Body of pancreas (tissue), 4 donors: ENCODE measurements at places on chromosomes 1 and 21. TPM values are rescaled to one million over a fixed set of nuclear protein-coding genes. Genes with fewer than 3 reads are reported as not detected.
A peak's percentile ranks its signal among the peaks of the same experiment; 100 is the strongest.

ADCY10 gene
- total RNA-seq = 0.26 TPM

- H3K4me3 ChIP-seq = no peak overlapping the region
- H3K4me1 ChIP-seq = no peaks in the 10 kb centered on the region
- no peak for DNase-seq
- no peak overlapping the region for H3K27ac ChIP-seq
Measured at GRCh38 chr21:26593800-26594199, 20.7 kb upstream of the CYYR1 start.

- H3K27me3 ChIP-seq = no peaks in the 10 kb centered on the region
- H3K36me3 ChIP-seq = no peaks in the 10 kb centered on the region
- no peak for DNase-seq
- no peak overlapping the region for H3K27ac ChIP-seq
- H3K4me1 ChIP-seq = no peaks in the 10 kb centered on the region
Measured at GRCh38 chr1:37189111-37189510, 154.8 kb upstream of the GRIK3 start.

- no peak overlapping the region for H3K4me3 ChIP-seq
- no peaks in the 10 kb centered on the region for H3K27me3 ChIP-seq
- no peaks in the 10 kb centered on the region for H3K4me1 ChIP-seq
- H3K27ac ChIP-seq = no peak overlapping the region
- no peak for DNase-seq
Measured at GRCh38 chr1:88204111-88204510, 480.0 kb upstream of the PKN2 start.

TP73 gene
- total RNA-seq = 13.5 TPM

DNA sequence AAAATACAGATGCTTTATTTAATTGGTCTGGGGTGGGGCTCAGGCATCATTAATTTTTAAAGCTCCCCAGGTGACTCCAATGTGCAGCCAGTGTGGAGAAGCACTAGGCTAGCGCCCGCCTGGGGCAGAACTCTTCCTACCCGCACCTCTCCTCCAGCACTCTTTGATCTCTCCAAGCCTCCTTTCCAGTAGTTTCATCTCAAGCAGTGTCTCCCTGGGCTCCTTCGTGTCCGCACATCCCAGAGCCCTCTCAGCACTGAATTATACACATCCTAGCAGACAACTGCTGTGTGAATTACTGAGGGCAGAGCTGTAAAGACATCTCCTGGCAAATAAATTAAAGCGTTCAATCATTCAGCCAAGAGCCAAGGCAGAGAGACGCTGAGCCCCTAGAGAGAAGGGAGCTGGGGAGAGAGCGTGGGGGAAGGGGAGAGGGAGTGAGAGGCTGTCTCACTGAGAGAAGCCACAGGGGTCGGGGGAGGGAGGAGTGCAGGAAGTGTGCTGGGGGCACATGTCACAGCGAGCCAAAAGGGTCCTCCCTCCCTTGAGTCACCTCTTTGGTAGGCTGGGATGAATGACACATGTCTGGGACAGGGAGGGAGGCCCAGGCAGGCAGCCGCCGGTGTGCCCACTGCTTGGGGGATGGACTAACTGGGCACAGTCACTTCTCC is 21.0 kb upstream of the PARP1 start:
- H3K27me3 ChIP-seq = no peaks in the 10 kb centered on the region
- no peak overlapping the region for H3K27ac ChIP-seq
- DNase-seq = no peak

DNA sequence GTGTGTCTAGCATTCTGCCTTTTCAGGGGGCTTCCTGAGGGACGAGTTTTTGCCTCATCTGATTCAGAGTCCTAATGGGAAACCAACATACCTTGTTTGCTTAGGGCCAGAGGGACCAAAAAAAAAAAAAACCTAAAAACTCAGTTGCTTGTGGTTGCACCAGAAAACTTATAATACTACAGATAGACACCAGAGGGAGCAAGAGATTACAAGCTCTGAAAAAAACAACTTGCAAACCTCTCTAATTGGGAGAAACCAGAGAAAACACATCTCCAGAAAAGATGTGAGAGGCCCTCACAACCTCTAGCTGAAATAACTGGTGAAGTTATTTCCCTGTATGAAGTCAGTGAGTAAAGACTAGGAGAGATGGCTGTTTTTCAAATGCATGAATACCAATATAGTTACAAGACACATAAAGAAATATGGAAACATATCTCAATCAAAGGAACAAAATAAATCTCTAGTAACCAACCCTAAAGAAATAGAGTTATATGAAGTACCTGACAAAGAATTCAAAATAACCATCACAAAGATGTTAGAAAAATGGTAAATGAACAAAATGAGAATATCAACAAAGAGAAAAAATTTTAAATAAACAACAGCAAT is 233.7 kb upstream of the NFIA start:
- no peaks in the 10 kb centered on the region for H3K36me3 ChIP-seq
- DNase-seq = no peak
- H3K27me3 ChIP-seq = no peaks in the 10 kb centered on the region
- no peak overlapping the region for H3K27ac ChIP-seq
- no peak overlapping the region for H3K4me3 ChIP-seq

DNA sequence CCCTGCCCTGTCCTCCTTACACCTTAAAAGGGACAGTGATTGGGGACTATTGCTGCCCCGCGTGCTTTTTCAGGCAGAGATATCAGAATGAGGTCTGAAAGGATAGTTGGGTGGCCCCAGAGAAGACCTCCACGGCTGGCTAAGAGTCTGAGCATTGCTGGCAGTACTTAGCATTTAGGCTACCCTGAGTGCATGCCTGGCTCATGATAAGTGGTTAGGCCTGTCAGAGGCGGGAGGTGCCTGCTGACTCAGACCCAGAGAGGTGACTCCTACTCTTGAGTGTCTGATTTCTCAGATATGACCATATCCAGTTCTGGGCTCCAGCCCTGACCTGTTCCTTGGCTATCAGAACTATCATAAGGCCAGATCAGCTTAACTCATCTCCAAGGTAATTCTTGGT is 213.7 kb downstream of the PBX1 start:
- no peaks in the 10 kb centered on the region for H3K27me3 ChIP-seq
- H3K4me3 ChIP-seq = no peak overlapping the region
- DNase-seq = peak; percentile 83
- H3K27ac ChIP-seq = peak overlapping the region; percentile 91
- H3K36me3 ChIP-seq = no peaks in the 10 kb centered on the region
- peaks cover 97% of the 10 kb centered on the region for H3K4me1 ChIP-seq

C1orf185 gene
- total RNA-seq = not detected

RAB3GAP2 gene
- 17.5 TPM for total RNA-seq
